ENCODE measurements at places on chromosomes 7 and 10.

DNA sequence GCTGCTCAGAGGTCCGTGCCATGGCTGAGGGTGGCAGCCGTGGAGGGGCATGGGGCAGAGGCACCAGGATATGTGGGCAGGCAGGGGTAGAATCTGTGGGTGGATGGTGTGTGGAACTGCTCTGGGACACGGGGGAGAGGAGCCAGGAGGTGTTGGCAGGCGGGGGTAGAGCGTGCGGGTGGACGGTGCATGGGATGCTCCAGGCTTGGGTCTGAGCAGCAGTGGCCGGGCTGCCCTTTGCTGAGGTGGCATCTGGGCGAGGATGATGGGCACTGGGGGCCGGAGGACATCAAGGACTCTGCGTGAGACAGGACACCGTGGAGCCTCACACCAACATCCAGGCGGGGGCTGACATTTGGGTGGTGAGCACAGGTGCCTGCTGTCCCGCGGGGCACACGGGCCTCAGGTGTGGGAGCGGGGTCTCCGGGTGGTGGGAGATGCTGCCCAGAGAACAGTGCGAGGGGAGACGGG is 46.2 kb downstream of the JAKMIP3 start:
- H3K4me1 ChIP-seq = no peaks in the 10 kb centered on the region
- H3K27ac ChIP-seq = no peak overlapping the region
- peaks cover 2% of the 10 kb centered on the region for H3K27me3 ChIP-seq
- H3K4me3 ChIP-seq = no peak overlapping the region

DNA sequence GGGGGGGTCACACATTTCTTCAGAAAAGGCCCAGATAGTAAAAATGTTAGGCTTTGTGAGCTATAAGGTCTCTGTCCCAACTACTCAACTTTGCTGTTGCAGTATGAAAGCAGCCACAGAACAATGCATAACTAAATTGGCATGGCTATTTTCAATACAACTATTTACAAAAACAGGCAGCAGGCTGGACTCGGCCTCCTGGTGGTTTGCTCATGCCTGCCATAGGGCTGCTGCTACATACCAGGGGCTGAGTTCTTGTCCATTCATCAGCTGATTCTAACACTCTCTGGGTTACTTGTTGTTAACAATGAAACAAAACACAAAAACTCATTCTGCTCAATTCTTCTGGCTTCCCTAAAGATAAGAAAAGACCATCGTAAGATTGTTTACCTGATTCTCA is 109.4 kb upstream of the ADAM12 start:
- no peak overlapping the region for H3K4me3 ChIP-seq
- no peaks in the 10 kb centered on the region for H3K4me1 ChIP-seq
- DNase-seq = no peak

GRCh38 chr10:24518981-24519597 is 204.6 kb downstream of the ARHGAP21 start:
- H3K36me3 ChIP-seq = no peaks in the 10 kb centered on the region
- peaks cover 12% of the 10 kb centered on the region for H3K4me1 ChIP-seq
- H3K27me3 ChIP-seq = no peaks in the 10 kb centered on the region
- peak; percentile 31 for DNase-seq
- peak overlapping the region; percentile 1 for H3K4me3 ChIP-seq

DNA sequence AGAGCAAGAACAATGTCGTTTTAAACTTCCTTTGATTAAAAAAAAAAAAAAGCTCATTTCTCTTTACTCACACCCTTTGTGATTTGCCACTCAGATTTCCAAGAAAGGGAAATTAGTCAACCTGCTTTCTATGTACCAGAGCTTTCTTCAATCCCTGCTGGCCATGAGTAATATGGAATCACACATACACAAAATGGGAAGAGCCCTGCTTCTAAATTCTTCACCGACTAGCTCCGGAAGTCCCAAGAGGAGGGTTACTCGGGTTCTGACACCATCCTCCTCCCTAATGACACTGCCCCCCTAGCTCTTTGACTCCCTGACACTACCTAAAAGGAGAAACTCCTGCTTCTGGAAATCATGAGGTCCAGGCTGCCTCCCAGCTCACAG is 81.8 kb upstream of the SFMBT2 start:
- no peak for DNase-seq
- H3K27ac ChIP-seq = peak overlapping the region; percentile 81
- peaks cover 58% of the 10 kb centered on the region for H3K4me1 ChIP-seq

- no peak for DNase-seq
- peaks cover 24% of the 10 kb centered on the region for H3K4me1 ChIP-seq
- H3K27ac ChIP-seq = peak overlapping the region; percentile 7
- H3K27me3 ChIP-seq = no peaks in the 10 kb centered on the region
- H3K36me3 ChIP-seq = peaks cover 51% of the 10 kb centered on the region
- H3K4me3 ChIP-seq = peak overlapping the region; percentile 4
Measured at GRCh38 chr10:852386-852785, 79.1 kb downstream of the LARP4B start.

Measured in activated naive CD8-positive, alpha-beta T cell treated with anti-CD3 and anti-CD28 coated beads, Interleukin-2, amount 10 ng/mL, durations not matched to agents 7 days and 5 days (primary cell).